Astrocyte of the spinal cord (primary cell): ENCODE measurements at places on chromosomes 6 and 20.

DNA sequence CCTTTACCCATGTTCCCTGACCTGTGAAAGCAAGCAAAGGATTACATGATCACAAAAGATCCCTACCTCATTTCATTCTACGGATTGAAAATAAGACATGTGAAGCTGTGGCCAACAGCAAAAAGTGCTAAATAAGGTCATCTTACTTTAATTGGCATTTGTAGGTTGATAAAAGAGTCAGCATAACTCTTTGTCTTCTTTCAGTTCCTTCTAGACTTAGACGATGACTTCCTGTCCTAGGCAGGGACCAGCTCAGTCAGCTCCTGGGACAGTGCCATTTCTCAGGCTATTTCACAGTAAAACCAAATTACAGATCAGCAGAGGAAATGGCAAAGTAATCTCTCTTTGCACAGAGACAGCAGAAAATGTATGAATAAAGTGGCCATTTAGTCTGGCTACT is 480.7 kb downstream of the RFPL4B start:
- no peak for DNase-seq

GRCh38 chr20:44738813-44739477 is 6.7 kb upstream of the KCNK15 start:
- peak; percentile 56 for DNase-seq

DNA sequence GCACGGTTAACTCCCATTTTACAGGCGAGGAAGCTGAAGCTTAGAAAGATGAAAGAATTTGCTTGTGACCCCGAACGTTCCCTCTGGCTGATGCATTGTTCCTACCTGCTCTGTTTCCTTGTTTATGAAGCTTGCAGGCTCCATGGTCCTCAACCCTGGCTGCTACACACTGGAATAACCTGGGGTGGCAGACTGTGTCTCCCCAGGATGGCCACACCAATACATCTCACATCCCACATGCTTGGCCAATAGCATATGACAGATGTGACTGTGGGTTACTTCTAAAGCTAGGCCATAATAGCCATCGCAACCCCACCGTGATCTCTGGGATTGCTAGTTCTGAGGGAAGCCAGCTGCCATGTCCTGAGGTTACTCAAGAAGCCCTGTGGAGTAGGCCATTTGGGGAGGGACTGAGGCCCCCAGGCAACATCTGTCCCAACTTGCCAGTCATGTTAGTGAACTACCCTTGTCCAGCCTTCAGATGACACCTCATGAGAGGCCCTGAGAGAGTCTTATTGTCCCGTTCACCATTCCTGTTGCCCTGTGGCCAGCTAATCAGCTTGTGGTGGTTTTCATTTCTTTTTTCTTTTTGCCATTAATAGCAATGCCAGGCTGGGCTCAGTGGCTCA is 6.7 kb upstream of the FAM110A start:
- no peak for DNase-seq

- no peak for DNase-seq
Measured at GRCh38 chr6:91055959-91056358, 469.1 kb upstream of the MAP3K7 start.

GRCh38 chr6:221531-222349 is 70.5 kb upstream of the DUSP22 start:
- DNase-seq = peak; percentile 45

- no peak for DNase-seq
Measured at GRCh38 chr6:129565811-129566210, 144.2 kb downstream of the ARHGAP18 start.

- no peak for DNase-seq
Measured at GRCh38 chr6:170439366-170440361, 113.4 kb downstream of the PSMB1 start.

- no peak for DNase-seq
Measured at GRCh38 chr6:10174056-10174455, 240.8 kb downstream of the TFAP2A start.

DNA sequence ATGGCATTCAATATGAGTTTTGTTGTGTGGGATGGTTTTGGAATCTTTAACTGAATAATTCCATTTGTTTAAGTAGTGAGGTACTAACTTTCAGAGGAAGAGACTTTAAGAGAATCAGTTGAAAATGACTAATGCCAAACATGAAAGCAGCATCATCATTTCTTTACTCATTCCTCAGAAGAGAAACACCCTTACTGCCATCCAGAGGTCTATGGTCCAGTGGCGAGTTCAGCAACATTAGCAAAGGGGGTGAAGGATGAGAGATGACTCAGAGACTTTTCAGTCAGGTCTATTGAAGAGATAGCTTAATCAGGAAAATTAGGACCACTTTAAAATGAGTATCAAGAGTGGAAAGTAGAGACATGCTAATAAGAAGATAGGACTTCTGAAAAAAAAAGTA is 118.8 kb downstream of the COL19A1 start:
- DNase-seq = peak; percentile 7

DNA sequence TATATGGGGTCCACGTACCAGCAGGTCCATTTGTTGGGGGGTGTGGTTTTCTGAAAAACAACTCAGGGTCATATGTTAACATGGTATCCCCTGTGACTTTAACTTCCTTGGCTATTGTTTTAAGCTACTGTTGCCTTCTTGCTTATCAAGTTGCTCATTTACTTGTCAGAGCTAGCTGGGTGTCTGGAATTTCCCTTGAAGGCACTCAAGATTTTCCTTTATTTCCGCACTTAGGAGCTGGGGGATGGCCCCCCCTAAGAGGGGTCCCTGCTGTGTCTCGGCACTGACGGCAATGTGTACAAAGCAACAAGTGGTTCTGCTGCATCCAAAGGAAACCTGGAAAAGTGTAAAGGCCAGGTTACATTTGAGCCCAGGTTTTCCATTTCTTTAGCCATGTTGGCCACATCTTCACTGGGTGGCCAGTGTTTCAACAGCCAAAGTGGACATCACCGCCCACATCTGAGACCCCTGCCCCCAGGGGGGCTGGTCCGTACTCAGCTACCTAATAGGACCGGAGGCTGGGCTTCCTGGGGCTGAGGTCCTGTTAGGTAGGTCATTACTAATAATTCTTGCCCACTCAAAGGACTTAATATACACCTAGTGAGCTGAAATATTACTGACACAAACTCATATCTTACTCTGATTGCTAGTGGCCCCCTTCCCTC is 24.8 kb upstream of the SYNDIG1 start:
- DNase-seq = no peak

GRCh38 chr6:9783567-9783966 is 631.3 kb downstream of the TFAP2A start:
- DNase-seq = no peak

- DNase-seq = no peak
Measured at GRCh38 chr6:157063176-157063905, 260.0 kb downstream of the TMEM242 start.

DNA sequence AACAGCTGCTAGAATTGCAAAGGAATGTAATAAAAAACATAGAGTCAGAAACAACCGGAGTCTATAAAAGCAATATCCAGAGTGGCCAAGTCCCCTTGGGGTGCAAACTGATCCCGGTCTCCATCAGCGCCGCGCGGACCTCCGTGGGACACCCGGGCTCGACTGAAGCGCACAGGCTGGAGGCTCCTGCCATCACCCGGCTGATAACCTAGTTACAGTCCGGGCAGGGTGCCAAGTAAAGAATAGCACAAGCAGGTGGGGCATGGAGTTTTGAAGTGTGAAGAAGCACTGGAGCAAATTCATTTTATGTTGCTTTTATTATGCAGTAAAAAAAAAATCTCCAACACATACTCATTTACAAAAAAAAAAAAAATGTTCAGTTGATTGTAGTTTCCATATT is 205.1 kb upstream of the GMDS start:
- DNase-seq = no peak

- DNase-seq = no peak
Measured at GRCh38 chr6:68502946-68503345, 132.1 kb upstream of the ADGRB3 start.

GRCh38 chr6:43103253-43103876 is 27.3 kb downstream of the PTK7 start:
- DNase-seq = no peak

- DNase-seq = no peak
Measured at GRCh38 chr6:34200340-34200971, 36.2 kb upstream of the HMGA1 start.

GRCh38 chr20:49579874-49580812 is 12.2 kb upstream of the PTGIS start:
- DNase-seq = peak; percentile 57

- no peak for DNase-seq
Measured at GRCh38 chr6:149324428-149324827, 6.9 kb downstream of the TAB2 start.

DNA sequence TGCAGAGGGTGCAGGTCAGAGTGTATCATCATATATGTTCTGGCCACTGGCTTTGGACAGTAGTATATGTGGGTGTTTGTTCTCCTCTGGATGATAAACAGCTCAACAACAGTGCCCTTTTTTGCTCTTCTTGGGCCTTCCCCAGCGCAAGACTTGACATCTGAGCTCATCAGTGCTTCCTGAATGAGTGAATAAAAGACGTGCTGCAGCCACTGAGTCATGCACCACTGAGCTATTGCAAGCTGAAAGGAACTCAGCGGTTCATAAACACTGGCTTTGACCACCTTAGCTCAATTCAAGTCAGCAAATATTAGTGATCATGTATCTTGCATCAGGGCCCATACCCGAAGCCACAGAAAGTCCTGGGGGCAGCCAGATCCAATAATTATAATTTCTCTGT is 105.3 kb upstream of the KCNG1 start:
- DNase-seq = peak; percentile 90

DNA sequence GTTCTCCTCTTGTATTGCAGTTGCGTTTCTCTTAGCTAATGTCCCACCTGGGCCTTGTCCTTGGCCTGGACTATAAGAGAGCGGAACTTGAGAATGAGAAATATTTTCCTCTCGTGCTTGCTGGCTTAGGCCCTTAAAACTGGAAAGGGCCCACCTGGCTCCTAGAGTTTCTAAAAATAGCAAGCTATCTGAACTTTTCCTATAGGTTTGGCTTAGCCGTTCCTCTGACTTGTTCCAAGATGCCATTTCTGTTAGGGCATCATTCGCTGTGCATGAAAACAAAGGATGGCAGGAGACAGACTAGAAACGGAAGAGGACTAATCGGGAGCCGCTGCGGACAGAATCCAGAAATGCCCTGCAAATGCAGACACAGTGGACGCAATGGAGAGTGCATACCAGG is 4.5 kb downstream of the RIPOR3 start:
- DNase-seq = no peak

DNA sequence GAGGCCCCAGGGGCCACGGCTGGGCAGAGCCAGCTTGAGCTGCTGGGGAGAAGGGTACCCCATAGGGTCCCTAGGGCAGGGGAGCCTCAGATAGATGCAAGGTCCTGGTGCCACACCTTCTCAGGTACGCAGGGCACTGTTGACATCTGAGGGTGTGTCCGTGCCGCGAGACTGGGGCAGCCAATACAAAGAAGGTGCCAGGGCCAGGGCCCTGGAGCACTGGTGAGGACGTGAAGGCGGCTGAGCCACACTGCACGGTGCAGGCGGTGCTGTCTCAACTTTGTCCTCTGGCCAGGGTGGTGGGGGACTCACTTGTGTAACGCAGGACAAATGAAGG is 649 bp upstream of the LRRC73 start:
- no peak for DNase-seq

GRCh38 chr6:163583558-163583957 is 169.0 kb downstream of the QKI start:
- DNase-seq = no peak

- DNase-seq = peak; percentile 41
Measured at GRCh38 chr20:57628047-57628961, 8.1 kb upstream of the ZBP1 start.

DNA sequence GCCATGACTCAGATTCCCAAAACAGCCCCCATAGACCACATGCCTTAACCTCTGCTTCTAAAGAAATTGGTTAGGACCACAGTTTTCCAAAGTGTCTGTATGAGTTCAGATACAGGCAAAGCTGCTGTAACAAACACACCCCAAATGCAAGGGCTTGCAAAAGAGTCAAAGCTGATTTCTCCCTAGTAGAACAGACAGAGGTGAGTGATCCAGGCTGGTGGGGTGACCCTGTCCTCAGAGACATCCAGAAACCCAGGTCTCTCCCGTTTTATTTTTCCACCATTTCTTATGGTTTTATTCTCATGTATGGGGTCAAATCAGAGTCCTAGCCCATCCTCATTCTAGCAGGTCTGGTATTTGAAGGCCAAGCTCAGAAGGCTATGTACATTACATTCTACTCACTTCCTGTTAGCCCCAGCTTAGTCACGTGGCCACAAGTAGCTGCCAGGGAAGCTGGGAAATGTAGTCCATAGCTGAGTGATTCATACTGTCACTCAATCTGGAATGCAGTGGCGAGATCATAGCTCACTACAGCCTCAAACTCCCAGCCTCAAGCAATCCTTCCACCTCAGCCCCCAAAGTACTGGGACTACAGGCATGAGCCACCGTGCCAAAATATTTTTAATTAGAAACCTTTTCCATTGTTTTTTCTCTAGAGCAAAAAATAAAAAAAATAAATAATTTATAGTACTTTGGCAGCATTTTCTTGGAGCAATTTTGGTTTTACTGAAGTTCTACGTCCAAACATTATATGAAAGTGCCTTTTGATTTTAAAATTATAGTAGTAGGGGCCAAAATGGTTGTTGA is 175.2 kb downstream of the ZMYND8 start:
- peak; percentile 43 for DNase-seq

GRCh38 chr20:38338849-38339520 is 7.3 kb upstream of the LBP start:
- DNase-seq = no peak

DNA sequence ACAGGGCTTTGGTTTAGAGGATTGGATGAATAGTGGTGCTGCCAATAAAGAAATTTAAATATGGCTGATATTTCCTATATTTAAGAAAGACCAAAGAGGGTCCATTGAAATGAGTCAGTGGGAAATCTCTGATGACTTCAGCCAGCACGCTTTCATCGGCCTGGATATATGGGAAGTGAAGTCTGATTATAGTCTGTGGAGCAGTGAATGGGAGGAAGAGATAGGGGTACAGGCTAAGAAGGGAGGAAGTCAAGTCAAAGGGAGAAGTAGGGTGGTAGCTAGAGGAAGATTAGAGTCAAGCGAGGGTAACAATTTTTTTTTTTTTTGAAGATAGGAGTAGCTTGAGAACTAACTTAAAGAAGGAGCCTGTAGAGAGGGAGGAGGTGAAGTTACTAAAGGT is 22.7 kb downstream of the SLC16A10 start:
- DNase-seq = no peak

GRCh38 chr6:87151471-87151780 is 3.9 kb upstream of the ZNF292 start:
- no peak for DNase-seq

- no peak for DNase-seq
Measured at GRCh38 chr20:22719167-22719591, 134.8 kb upstream of the FOXA2 start.

GRCh38 chr20:17873410-17874270 is 95.0 kb downstream of the SNX5 start:
- DNase-seq = peak; percentile 94
